Hepatocyte (in vitro differentiated cells): ENCODE measurements at places on chromosomes 4 and X.

- no peak for DNase-seq
Measured at GRCh38 chr4:184217634-184218033, at the start of gene ENPP6. TSS of gene ENPP6 (minus strand) at chr4:184217873. CDS start at chr4:184217819, 54 bp downstream.

GRCh38 chrX:123267220-123267619 lies 83.1 kb downstream of the GRIA3 start:
- DNase-seq = no peak

DNA sequence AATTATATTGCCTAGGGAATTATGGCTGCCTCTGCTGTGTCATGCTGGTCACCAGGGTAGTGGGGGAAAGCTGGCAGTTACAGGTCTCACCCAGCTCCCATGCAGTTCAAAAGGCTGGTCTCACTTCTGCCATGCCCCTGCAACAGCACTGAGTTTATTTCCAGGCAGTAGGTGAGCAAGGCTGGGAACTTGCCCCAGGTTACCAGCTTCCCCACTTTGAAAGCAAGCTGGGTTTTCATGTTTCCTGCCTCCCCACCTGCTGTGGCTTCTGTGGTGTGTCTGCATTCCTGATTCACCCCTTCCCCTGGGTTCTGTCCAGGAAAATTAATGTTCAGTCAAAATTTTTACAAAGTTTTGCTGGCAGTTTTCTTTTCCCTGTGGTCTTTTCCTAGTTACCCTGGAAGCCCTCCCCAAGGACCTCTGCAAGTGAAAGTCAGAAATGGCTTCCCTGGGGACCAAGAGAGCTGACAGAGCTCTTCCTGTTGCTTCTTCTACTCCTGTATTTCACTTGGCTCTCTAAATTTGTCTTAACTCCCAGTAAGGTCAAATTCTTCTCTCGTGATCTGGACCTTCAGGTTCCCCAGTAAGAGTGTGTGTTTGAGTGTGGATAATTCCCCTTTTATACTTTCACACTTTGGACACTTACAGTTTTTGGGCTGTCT lies 58.5 kb upstream of the AGTR2 start:
- no peak for DNase-seq

DNA sequence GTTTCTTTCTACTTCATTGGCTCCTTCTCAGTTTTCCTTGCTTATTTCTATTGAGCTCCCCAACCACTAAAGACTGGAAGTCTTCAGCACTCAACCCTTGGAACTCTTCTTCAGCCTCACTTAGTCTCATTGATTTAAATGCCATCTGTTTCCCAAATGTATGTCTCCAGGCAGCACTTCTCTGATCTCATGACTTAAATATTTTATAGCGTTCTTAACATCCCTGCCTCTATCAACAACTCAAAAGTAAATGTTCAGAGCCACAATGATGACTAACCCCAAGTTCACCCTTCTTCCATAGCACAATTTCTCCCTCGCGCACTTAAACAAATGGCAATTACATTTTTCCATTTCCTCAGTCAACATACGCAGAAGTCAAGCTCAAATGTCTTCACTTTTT lies 1393.3 kb downstream of the ARAP2 start:
- no peak for DNase-seq

GRCh38 chrX:133171962-133172708 lies 46.0 kb downstream of the TFDP3 start:
- peak; percentile 40 for DNase-seq

DNA sequence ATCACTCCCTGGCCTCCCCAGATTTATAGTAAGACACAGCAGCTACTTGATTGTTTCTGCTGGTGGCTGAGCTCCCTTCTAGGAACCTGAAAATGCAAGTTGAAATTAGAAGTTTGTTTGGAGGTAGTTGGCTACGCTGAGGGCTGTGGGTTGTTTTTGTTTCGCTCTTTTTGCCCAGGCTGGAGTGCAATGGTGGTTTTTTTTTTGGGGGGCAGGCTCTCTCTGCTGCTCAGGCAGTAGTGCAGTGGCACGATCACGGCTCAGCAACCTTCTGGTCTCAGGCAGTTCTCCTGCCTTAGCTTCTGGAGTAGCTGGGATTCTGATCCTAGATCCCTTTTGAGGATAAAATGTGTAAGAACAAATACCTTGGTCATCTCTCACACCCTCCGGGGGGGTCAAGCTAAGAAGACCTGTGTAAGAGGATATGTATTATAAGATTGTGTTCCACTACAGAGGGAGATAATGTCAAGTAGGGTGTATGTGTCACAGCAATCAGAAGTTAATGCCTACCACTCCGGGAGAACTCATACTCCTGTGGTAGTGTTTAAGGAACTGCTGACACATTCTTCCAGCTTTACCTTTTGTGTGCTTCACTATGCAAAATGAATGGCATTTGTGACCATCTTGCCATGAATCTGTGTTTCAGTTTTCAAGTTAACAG lies 9.7 kb downstream of the JADE1 start:
- DNase-seq = no peak
